Keratinocyte (primary cell): ENCODE measurements at places on chromosomes 16 and 17.

GRCh38 chr16:46970089-46970488 is 3.4 kb downstream of the DNAJA2 start:
- no peak for DNase-seq

GRCh38 chr16:2205104-2205966 is at the start of gene MLST8:
Gene MLST8 (plus strand): TSS chr16:2205454. CDS start chr16:2206086, 632 bp downstream.
- no peak for DNase-seq

GRCh38 chr16:17552351-17552750 is 81.6 kb upstream of the XYLT1 start:
- peak; percentile 87 for DNase-seq

DNA sequence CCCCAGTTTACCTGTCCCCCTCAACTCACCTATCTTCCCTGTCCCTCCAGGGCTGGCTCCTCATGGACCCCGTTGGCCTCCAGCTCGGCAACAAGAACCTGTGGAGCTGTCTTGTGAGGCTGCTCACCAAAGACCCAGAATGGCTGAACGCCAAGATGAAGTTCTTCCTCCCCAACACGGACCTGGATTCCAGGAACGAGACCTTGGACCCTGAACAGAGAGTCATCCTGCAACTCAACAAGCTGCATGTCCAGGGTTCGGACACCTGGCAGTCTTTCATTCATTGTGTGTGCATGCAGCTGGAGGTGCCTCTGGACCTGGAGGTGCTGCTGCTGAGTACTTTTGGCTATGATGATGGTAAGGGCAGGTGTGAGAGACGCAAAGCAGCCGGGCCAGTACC is 31.3 kb downstream of the NLRC5 start:
- DNase-seq, result no peak

DNA sequence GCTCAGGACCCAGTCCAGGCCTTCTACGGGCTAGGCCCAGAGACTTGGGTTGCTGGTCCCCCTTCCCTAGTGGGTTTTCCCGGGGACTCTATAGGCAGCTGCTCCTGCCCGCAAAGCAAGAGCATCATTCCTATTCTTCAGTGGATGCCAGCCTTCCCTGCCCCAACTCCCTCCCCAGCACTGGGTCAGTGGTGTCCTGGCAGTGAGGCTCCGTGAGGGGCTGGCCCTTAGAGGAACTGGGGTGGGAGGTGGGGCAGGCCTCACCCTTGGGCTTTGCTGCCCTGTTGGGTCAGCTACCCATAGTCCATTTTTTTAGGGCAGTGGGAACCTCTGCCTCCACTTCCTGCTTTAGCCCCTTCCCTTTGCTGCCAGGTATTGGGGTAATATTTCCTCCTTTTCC is 7.9 kb upstream of the PLEKHG4 start:
- DNase-seq, result no peak

DNA sequence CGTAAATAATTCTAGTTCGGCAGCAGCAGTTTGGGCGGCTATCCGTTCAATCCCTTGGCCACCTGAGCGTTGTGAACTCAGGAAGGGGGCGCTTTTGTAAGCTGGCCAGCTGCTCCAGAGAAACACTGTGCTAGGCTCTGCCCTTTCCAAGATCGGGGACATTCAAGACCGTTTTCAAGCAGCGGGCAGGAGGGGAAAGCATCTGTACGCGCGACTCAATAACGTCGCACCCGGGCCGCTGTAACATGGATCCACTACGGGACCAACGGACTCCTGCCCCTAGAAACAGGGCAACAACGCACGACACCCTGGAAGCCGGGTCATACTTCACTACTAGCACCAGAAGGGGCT is 463 bp downstream of the TOP2A start:
- no peak for DNase-seq
